CD4-positive, alpha-beta T cell treated with Interferon alpha-2 for 1 hour (primary cell): ENCODE measurements at places on chromosomes 2 and 18.

- no peak for DNase-seq
These were observed 756 bp downstream of the ADCYAP1 start for GRCh38 chr18:905307-905947.

- DNase-seq: no peak
These were observed 7.0 kb upstream of the STK39 start for GRCh38 chr2:168254158-168254935.

DNA sequence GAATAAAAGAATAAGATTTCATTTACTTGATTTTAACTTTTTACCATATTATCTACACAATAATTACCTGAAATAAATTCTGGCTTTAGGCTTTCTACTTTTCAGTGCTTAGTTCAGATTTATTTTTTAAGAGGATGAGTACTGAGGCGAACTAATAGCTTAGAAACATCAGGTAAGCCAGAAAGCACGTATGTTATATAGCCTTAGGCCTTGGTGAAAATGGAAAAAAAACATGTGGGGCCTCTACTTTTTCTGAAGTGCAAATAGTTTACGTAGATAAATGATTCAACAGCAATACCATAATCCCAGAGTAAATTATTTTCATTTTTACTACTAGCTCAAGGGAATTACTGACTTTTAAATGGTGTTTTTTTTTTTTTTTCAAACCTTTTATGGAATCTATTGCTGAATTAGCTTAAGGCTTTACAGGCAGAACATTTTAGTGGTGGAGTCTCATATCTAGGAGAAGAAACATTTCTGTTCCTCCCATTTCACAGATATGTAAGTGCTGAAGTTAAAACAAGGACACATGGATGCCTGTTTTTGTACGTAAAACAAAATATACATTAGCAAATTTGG lies 6.2 kb downstream of the CPS1 start:
- no peak for DNase-seq

- DNase-seq: peak; percentile 2
These were observed 14.1 kb downstream of the RIF1 start for GRCh38 chr2:151423760-151424159.

GRCh38 chr2:35973132-35973736 lies 382.3 kb upstream of the CRIM1 start:
- peak; percentile 39 for DNase-seq
